ENCODE measurements at places on chromosomes 4 and X.

DNA sequence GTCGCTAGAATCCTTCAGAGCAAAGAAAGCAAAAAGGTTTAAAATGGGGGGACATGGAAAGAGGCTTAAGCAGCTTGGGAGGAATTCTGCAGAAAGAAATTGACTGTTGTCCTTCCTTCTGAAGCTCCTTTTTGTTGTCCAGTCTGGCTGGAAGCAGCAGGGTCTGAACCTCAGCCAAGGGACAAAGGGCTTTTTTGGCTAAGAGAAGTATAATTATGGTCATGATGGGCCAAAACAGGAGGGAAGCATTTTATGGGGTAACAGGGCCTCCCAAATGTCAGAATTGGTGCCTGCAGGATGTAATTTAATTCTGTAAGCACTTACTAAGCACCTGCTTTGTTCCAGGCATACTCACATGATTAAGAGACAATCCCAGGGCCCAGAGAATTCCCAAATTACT lies 74.2 kb upstream of the CPEB2 start:
- no peak for DNase-seq

- DNase-seq = no peak
These were observed 119.7 kb downstream of the NFKB1 start for GRCh38 chr4:102620697-102621497.

DNA sequence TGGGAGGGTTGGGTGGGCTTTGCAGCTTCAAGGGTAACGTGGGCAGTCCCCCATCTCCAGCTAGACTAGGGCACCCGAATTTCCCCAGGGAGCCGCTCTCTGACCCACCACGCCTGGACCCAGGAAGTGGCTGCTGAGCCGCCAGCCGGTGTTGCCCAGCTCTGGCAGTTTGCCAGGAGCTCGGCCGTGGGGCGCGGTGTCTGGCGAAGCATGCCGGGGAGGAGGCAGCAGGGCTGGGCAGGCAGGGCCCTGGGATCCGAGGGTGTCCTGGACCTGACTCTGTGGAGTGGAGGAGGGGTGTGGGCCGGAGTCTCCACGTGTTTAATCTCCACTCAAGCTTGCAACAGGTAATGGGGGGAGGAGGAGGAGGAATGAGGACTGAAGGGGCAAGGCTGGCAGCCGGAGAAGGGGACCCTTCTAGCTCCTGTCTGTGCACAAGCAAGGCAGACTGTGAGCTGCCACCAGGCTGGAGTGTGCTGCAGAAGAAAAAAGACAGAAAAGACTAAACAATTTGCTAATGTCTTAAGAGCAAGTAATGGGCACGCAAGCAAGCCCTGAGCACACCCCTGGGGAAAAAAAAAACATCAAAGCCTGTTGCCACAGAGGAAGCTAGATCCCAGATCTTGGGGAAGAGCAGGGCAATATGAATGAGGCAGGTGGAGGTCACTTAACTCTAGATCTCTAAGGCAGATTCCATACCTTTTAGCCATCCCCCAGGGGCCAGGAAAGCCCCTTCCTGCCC lies 2.4 kb downstream of the LONRF3 start:
- DNase-seq = no peak

DNA sequence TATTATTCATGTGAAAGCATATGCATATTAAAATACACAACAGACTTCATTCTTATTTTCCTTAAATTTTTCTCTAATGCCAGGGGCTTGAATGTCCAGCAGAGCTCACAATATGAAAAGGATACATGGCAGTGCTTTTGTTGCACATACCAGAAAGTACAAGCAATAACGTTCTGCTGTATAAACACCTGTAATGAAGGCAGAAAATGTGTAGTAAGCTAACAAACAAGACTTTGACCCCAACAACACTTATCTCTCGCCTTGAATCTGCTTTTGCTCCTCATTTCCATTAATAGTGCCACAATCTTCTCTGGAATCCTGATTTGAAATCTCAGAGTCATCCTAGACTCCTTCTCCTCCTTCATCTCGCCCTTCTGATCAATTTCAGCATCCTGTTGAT lies 687.3 kb downstream of the IL1RAPL1 start:
- no peak for DNase-seq

- DNase-seq = no peak
These were observed 19.4 kb upstream of the SEL1L3 start for GRCh38 chr4:25882226-25882625.
